ENCODE measurements at places on chromosomes 12 and 14.

GRCh38 chr14:32696325-32697091 is 242.2 kb upstream of the NPAS3 start:
- DNase-seq = no peak

GRCh38 chr14:75859746-75860145 is 122.0 kb downstream of the TGFB3 start:
- DNase-seq = no peak

- no peak for DNase-seq
Observed at GRCh38 chr12:63232896-63233295, 81.9 kb upstream of the AVPR1A start.

DNA sequence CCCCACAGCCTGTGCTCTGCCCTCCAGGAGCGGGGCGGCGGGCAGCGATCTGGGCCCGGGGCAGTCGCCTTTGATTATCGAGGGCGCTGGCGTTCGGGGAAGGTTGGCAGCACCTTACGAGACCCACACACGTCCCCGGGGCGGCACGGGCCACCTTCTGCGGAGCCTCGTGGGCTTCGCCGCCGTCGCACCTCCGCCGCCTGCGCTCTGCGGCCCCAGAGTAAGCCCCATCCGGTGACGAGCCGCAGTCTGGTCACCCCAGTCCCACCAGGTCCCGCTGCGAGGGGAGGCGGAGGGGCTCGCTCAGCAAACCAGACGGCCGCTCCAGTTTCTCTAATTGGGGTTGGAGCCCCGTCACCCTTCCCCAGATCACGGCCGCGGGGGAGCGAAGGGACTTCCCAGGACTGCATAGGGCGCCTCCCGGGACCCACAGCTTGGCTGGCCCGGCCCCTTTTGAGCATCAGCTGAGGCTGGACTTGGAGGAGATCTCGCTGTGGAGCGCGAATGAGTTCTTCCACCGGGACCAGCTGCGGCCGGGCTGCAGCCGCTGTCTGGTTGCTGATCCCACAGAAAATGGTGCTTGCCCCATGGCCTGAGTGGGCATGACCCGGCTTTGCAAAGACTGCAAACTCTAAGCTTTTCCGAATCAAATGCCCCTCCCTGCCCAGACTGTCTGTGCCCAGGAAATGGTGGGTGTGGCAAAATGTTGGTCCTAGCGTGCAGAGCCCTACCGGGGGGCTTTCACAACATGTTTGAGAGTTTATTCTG is 560 bp downstream of the LGALS3 start:
- DNase-seq = no peak

GRCh38 chr14:50061664-50062437 is 54.5 kb downstream of the VCPKMT start:
- peak; percentile 39 for DNase-seq
